ENCODE measurements at places on chromosomes 4 and X.

- no peak for DNase-seq
Measured at GRCh38 chrX:102837847-102838246, 99.2 kb upstream of the RAB40AL start.

GRCh38 chr4:127920521-127920920, 39.8 kb downstream of the PLK4 start:
- DNase-seq, result no peak

GRCh38 chrX:122517786-122518185, 666.3 kb upstream of the GRIA3 start:
- no peak for DNase-seq

- peak; percentile 38 for DNase-seq
Measured at GRCh38 chrX:7088968-7089615, 58.4 kb upstream of the STS start.

DNA sequence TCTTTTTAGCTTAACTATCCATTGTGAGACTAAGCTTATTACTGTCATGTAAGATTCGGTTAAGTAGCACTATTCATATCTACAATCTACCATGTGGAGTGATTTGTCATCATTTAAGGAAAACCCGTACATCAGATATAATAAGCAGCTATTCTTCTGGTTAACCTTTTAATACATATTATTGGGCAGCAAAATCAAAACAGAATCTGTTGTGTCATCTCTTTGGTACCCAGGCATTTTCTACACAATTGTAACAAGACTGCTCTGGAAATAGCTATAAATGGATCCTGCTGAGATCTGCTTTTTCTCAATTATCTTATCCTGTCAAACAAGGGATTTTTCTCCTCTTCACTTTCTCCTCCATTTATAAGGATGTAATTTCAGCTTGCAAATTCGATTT, 521.5 kb upstream of the MAGEB2 start:
- no peak for DNase-seq

GRCh38 chr4:152601156-152601555, 65.3 kb upstream of the FBXW7 start:
- DNase-seq, result no peak

DNA sequence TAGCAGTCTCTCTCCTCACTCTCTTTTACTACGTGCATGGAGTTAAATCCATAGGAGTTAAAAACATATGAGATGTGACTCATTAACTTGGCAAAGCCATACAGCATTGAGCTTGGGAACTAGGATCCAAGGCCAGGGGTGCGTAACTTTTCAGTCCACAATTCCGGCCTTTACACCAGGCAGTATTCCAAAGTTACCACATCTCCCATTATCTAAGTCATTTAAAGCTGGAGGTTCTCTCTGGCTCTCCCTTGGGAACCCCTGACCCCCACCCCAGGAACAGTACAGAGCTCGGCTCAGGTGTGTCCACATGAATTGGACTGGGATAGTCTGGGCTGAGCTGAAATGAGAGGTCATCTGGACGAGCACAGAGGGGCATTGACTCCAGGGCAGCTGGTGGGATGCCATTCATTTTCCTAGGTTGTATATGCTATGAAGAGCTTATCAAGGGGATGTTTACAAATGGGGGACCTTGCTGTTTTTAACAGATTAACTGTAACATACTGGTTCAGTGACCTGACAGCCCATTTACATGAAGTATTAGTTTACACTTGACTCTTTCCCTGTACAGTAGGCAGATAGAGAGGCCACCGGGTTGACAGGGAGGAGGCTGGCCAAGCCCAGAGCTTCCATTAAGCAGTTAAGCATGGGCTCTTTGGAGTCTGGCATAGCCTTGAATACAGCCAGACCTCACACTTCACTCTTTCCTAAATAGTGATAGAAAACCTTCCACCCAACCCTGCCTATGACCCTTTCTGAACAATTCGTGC, 128.8 kb downstream of the RAB28 start:
- no peak for DNase-seq

GRCh38 chr4:13665701-13666660, 38.5 kb upstream of the BOD1L1 start:
- no peak for DNase-seq

DNA sequence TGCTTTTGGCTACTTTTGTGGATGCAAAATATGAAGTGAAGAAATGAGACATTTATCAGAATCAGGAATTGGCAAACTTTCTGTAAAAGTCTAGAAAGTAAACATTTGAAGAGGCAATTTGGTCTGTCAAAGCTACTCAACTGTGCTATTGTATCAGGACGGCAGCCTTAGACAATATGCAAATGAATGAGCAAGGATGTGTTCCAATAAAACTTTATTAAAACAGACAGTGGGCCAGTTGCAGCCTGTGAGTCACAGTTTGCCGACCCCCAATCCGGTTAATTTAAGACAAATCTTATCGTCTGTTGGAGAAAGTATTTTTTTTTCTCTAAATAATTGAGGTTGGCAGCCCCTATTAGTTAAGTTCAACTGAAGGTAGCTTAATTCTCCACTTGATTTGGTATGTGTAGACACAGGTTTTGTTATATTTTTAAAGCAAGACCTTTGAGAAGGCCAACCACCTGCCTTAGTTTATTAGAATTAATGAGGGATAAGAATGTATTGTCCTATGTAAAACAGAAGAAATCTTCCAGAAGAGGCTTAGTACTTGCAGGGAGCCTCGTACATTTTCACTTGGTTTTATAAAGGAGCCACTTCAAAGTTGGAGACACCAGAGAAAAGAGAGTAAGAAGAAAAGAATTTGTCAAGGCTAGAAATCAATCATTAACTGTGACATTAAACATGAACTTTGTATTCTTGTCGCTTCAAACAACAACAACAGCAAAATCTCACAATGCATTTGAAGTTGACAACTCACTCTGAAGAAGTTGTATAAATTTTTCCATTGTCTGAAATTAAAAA, 81.6 kb upstream of the FAT1 start:
- DNase-seq, result no peak

DNA sequence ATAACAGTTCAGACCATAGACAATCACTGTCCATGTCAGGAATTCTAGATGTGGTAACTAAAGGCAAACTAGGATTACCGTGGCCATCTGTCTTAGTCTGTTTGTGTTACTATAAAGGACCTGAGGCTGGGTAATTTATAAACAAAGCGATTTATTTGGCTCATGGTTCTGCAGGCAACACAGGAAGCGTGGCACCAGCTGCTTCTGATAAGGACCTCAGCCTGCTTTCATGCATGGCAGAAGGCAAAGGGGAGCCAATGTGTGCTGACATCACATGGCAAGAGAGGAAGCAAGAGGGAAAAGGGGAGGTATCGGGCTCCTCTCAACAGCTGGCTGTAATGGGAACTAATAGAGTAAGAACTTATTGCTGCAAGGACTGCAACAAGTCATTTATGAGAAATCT, 376.7 kb downstream of the GPM6A start:
- DNase-seq, result no peak

DNA sequence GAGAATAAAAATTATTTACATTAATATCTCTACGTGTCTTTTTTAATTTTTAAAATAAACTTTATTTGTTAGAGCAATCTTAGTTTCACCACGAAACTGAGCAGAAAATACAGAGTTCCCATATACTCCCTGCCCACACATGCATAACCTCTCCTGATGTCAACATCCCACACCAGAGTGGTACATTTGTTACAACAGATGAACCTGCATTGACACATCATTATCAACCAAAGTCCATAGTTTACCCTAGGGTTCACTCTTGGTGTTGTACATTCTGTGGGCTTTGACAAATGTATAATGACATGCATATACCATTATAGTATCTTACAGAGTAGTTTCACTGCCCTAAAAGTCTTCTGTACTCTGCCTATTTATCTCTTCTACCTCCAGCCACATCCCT, 110.6 kb upstream of the OTUD4 start:
- DNase-seq, result no peak

- no peak for DNase-seq
Measured at GRCh38 chr4:122346036-122346435, 32.8 kb upstream of the ADAD1 start.

GRCh38 chrX:51215856-51216255, 116.8 kb upstream of the NUDT10 start:
- no peak for DNase-seq

Measured in activated T-cell treated with anti-CD3 and anti-CD28 coated beads for 4 hours (primary cell).